ENCODE measurements at places on chromosomes 4 and X.

DNA sequence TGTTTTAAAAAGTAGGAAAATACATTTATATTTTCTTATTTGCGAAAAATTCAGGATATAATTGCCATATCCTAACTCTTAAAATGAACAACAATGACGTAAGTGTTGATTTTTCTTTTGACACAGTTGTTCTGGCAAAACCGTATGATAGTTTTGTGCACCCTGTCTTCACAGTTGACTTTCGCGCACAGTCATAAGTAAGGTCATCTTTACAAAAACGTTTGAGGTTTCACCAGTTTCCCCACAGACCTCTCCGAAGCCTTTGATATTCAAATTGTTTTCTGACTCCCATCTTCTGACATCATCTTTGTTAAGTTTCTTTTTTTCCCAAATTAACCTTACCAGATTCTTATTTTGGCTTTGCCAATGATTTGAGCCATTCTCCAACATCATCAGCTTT is 48.1 kb upstream of the ATXN3L start:
- no peak for DNase-seq

DNA sequence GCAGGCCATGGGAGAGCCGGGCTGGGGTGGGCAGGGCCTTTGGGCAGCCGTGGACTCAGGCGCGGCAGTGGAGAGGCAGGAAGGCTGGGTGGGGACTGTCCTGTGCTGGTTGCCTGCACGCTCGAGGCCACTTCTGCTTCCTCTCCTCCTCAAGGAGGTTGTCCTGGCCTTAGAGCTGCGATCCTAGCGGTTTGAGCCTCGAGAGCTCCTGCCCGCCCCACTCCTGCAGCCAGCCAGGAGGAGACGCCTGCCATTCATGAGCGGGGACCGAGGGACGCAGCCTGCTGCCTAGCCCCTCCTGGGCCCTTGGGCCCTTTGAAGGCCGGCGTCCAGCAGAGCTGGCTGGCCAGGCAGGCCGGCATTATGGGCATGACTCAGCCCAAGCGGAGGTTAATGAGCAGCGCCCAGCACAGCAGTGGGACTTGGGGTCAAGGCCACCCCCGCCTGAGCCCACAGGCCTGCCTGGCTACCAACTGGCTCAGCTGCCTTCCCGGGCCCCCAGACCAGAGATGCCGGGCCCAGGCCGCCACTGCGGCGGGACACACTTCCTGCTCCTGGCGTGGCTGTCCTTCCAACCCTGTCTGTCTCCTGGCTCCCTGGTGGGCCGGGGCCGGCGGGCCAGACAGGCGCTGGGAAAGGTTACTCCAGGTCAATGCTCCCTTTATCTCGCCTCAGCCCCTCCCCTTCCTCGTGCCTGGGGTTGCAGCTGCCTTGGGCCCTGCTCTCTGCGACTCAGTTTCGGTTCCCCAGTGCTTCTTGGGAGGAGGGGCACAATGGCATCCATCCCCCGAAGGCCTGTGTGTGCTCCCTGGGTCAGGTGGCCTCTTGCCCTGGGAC is 1.8 kb downstream of the ABCD1 start:
- no peak for DNase-seq

GRCh38 chrX:104335756-104336155 is 81.0 kb upstream of the ESX1 start:
- DNase-seq = no peak

DNA sequence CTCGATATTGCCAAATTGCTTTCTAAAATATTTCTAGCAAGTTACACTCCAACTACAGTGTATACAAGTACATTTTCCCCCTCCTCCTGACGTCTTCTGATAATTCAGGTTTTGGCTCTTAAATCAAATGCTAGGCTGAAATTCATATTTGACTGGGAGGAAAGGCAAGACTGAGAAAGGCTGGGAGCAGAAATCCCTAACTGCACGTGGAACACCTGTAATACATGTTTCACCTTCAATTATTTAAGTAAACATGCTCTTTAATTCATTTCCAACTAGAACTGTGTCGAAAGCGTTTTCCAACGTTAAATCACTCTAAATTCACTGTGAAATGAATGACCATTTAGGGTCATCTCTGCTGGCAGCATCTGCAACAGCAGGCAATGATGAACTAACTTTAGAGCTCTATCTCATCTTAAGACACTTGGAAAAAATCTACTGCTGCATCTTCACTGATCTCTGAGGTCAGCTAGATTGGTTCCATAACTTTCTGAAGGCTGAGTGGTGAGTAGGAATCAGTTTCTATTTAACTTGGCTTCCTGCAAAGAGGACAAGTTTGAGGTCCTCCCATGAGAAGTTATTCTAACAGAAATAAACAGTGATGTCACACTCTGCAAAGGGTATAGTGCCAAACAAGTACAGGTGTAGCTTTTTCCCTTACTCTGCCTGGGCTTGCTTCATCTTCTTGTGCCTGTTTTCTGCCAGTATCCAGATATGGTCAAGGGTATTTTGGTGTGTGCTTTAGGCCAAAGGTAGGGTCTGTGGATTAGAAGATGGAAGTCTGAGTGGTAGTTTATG is 144.3 kb upstream of the PAK3 start:
- DNase-seq = no peak
